Activated T-cell treated with anti-CD3 and anti-CD28 coated beads, Interleukin-2, amount 50 U/mL, for 4 hours (primary cell): ENCODE measurements at places on chromosomes 16 and 17.

DNA sequence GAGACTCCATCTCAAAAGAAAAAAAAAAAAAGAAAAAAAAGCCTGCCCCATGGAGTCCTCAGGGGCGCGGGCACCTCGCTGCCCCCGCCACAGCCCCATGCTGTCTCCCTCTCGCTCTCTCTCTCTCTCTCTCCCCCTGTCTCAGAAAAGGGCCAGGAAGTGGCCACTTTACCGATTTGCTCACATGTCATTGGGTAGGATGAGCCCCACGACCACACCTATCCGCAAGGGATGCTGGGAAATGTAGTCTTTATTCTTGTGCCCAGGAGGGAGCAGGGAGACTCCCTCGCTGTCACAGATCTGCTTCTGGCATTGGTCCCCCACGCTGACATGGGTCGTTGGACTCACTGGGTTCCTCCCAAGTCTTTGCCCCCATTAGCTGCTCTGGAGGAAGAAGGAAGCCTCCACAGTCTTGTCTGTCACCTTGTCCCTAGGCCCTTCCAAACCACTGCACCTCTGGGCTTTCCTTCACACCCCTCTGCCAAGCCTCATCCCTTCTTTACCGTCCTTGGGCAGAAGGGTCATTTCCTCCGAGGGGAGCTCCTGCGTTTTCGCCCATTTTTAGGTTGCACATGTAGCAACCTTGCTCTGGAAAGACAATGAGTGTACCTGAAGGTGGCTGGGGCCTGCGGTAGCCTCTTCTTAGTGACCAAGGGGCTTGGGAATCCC is 6.9 kb upstream of the GJD3 start:
- DNase-seq: no peak

DNA sequence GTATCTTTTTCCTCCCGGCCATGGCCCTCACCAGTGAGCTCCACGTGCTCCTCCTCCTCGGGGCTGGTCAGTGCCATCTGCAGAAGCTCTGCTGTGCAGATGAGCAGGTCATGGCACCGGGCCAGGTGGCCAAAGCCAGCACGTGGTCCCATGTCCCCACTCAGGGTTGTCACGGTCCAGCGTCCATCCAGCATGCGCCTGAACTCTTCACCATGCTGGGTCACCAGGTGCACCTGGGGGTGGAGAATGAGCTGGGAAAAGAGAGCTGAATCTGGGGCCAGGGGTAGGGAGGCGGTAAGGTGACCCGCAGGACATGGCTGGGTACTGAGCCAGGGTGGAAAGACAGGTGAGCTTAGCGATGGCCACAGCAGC is 1.3 kb downstream of the DHX58 start:
- DNase-seq: no peak

- DNase-seq: peak; percentile 62
Measured at GRCh38 chr16:87956365-87957231, 5.4 kb downstream of the BANP start.

- no peak for DNase-seq
Measured at GRCh38 chr17:61581611-61582349, 9.2 kb downstream of the NACA2 start.

DNA sequence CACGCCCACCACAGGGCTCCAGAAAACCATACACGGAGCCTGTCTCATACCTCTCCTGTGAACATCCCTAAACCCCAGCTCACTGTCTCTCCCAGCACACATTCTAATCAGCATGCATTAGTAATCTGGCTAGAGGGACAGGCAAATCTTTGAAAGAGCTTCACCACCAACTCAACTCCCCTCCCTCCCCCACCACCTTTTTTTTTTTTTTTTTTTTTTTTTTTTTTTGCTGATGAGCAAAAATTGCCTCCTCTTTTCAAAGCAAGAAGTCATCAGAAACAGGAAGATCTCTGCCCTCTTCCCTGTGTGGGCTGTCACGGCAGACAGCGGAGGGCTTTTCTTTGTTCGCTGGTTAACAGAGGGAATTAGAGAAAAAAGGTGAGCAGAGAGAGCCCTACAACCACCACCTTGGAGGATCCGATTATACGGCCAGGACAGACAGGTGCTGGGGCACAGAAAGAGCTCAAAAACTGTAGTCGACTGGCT is 19.9 kb downstream of the GAS7 start:
- DNase-seq: no peak

- DNase-seq: no peak
Measured at GRCh38 chr16:82287937-82288336, 117.9 kb upstream of the MPHOSPH6 start.

DNA sequence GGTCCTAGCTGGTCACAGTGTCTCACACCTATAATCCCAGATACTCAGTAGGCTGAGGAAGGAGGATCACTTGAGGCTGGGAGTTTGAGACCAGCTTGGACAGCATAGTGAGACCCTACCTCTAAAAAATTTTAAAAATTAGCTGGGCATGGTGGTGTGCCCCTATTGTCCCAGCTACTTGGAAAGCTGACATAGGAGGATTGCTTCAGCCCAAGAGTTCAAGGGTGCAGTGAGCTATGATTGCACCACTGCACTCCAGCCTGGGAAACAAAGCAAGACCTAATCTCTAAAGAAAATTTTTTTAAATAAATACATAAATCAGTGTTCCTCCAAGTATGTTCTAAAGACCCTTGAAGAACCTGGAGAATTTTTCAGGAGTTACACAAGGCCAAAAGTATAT is 50.6 kb upstream of the GNAO1 start:
- DNase-seq: no peak

DNA sequence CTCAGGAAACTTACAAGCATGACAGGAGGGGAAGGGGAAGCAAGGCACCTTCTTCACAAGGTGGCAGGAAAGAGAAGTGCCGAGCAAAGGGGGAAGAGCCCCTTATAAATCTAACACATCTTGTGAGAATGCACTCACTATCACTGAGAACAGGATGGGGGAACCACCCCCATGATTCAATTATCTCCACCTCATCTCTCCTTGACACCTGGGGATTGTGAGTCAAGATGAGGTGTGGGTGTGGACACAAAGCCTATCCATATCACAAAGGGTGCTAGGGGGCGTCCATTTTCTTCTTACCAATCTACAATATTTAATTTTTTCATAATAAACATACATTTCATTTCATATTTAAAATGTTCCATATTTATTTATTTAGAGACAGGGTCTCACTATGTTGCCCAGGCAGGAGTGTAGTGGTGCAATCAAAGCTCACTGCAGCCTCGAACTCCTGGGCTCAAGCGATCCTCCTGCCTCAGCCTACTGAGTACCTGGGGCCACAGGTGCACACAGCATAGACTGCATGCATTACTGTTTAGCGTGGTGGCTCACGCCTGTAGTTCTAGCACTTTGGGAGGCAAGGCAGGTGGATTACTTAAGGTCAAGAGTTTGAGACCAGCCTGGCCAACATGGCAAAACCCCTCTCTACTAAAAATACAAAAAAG is 26.5 kb upstream of the FAAP100 start:
- DNase-seq: no peak

GRCh38 chr16:85068746-85069145 is 41.2 kb downstream of the KIAA0513 start:
- no peak for DNase-seq

GRCh38 chr16:67964477-67965131 is 3.8 kb downstream of the SLC12A4 start:
- no peak for DNase-seq

DNA sequence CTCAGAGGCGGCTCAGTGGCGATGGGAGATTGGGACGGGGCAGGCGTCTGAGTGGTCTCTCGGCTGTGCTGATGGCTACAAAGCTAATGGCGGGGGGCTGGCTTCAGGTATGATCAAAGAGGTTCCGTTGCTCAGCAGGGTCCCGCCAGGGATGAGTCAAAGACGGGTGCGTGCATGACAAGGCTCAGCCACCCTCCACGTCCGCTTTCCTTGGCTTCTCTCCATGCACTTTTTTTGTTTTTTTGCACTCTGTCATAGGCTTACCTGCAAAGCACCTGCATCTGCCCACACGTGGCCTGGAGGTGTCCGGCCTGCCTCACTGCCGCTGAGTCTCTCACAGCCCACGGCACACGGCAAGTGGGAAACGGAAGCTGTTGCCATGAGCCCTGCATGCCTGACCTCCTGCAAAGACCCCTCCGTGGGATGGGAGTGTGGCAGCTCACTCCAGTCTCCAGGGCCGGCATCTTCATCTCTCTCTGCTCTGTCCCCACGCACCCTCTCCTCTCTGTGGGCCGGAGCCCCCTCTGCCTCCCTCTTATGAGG is 85.5 kb upstream of the ZNF469 start:
- no peak for DNase-seq

- DNase-seq: no peak
Measured at GRCh38 chr16:3718019-3718391, 681 bp upstream of the TRAP1 start.

DNA sequence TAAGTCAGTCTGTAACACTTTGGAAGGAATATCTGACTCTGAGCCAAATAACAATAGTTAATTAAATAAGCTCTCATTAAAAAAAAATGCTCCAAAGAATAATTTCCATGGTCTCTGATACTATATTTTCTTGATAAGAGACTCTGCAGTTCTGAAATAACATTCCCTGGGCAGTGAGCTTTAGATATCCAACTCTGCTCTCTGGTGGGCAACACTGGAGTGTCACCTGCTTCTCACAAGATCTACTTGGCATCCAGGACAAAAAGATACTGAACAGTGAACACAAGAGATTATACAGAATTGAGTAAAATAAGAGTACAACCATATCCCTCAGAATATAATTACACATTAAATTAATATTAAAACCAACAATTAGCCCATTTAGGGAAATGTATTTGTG is 13.7 kb downstream of the BLMH start:
- no peak for DNase-seq

GRCh38 chr16:7330709-7331108 is 1.9 kb upstream of the RBFOX1 start:
- no peak for DNase-seq

DNA sequence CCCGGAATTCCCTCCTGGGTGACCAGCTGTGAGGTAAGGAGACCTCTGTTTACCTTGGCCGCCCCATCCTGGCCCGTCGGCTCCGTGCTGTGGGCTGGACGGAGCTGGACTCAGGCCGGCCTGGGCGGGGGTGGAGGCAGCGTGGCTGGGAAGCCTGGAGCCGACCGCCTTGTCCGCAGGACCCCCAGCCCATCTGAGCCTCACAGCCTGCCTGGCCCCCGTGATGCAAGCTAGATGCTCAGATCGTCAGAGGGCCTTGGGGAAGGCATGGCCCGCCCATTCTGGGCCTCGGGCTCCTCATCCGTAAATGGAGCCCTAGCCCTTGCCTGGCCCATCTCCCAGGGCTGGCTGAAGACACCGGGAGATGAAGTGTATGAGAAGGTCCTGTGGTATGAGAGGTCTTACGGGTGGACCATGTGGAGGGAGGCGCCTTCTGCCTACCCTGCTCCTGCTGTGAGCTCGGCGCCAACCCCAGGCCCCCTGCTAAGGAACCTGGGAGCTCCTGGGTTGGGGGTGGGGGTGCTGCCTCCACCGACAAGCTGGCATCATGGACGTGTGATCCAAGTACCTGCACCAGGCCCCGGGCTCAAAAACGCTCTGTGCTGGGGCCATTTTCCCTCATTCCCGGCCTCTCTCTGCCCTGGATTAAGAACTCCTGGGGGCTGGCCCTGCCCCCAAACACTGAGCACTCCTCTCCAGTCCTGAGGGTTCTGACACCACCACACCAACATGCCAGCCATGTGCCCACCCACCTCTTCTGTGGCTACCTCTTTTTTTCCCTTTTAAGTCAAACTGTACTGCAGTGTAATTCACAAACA is 5.4 kb upstream of the P2RX1 start:
- no peak for DNase-seq

- DNase-seq: no peak
Measured at GRCh38 chr16:19559242-19559910, 3.9 kb downstream of the VPS35L start.

- no peak for DNase-seq
Measured at GRCh38 chr16:49776734-49777133, 79.2 kb downstream of the ZNF423 start.
